Epithelial cell of prostate (primary cell): ENCODE measurements at places on chromosomes 3 and 15.

DNA sequence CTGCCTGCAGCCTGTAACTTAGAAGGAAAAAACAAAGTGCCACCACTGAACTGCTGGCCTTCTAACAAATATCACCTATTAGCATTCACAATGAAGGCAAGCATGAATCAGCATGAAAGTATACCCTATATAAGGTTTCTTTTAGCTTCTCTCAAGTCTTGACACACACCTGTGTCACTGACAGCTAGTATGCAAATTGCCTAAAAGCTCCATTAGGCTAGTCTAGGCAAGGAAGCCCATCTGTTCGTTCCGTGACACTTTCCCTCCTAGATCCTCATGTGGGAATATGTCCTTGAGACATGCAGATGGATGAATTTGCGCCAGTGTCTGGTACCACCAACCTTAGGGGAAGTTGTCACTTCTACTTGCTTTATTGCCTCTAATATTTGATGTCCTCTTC is 129.3 kb downstream of the RBMS3 start:
- DNase-seq, result peak; percentile 6

DNA sequence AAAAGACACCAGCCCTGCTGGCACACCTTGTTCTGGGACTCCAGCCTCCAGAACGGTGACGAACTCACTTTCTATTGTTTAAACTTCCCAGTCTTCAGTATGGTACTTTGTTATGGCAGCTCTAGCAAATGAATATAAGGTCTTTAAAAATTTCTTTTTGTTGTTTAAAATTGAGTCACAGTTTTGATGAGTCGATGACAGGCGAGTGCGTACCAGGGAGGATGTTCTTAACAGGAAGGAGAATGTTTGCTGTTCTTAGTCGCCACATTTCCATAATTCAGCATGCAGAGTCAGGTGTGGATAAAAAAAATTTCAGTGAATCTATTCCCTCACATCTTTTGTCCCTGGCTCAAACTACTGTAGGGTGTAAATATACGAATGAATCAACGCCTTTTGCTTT is 12.4 kb downstream of the DNASE1L3 start:
- no peak for DNase-seq

DNA sequence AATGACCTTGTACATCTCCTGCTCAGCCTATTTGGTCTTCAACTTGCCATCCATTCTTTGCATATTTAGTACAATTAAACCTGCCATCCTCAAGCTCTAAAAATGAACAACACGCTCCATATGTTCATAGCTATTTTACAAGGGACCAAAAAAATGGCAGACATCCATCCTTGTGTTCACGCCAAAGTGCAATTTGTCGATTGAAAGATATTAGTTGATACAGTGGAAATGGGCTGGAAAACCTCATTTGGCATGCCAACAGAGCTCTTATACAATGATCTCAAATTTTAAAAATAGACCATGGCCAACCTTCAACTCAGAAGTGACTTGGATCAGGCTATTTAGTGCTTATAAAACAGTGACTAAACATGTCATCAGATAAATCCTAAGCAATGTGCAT is 413.6 kb upstream of the ARL6 start:
- no peak for DNase-seq

DNA sequence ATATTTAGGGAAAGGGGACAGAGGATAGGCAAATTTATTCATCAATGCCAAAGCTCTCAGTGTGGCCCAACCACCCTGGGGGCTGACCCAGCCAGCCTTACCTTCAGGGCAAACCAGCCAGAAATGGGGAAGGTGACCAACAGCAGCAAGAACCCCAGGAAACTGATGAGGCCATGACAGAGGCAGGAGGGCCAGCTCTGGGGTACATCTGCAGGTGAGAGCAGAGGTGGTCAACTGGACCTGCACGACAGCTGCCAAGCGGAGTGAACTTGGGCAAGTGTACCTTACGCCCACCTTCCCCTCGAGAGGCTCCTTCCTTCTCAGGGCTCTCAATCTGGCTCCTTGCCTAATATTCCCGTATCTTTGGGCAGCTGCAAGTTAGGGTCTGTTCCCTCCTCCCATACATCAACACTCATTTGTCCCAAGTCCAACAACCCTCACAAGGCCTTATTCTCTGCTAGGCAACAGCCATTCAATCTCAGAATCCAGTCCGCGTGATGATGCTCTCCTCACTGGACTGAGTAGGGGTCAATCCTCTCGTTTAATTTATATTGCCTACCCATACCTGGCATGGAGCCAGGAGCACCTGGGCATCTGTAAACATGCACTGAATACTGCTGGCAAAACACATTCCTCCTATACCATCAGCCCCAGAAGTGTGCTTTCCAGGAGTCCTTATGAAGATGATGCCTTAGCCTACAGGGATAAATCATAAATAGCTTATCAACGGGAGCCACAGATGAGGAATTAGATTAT is 1.7 kb downstream of the STOML1 start:
- no peak for DNase-seq

GRCh38 chr3:194489736-194490612 is 3.2 kb upstream of the ATP13A3 start:
- no peak for DNase-seq

- no peak for DNase-seq
Measured at GRCh38 chr3:181755959-181756358, 44.2 kb downstream of the SOX2 start.

DNA sequence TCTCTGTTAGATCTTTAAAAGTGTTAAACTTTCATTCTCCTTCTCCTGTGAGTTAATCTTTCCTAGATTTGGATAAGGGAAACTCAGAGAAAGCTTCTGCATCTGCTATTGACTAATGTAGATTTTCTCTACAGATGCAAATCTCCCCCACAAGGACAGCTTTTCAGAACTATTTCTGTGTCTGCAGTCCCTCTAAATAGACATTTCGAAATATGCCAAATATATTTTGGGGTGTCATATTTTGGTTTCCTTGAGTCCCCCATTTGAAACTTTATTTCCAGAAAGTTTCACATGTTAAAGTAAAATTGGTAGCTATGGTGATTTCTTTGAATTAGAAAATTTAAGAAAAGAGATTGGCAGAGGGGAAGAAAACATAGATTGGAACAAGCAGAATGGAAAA is 852.3 kb upstream of the ALCAM start:
- no peak for DNase-seq

DNA sequence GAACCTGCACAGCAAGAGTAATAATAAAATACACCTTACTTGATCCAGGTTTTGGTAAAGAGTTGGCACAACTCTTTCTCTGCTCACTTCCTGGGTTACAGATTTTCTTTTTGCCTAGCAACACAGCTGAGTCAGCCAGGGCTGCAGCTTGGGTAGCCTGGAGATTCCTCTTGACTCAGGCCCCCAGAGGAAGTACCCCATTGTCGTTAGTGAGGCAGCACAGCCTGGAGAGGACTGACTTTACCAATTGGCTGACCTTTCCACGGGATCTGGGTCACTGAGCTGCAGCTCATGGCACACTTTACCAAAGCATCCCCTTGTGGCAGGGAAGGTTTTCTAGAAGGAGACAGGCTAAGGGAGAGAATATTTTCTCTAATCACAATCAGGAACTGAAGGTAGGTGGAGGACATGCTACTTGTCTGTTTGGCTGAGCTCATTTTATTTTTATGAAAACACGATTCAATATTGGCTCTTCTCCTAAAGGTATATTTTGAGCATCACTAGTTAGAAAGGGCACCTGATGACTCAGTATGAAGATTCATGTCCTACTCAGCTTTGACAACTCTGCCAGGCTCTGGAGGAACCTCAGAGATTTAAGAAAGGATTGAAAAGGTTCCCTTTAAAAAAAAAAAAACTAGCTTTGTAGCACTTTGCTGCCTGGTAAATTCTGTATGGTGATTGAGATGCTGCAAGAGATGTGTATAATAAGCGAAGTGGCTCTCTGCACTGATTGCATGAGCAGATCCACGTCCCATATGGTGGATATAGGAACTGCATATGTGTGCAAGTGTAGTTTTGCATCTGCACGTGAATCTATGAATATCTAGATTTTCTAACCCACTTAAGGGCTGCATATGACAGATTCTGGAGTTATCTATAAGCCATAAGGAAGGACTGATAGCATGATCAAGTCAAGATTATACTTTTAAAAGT is 124.8 kb downstream of the CHDH start:
- no peak for DNase-seq

DNA sequence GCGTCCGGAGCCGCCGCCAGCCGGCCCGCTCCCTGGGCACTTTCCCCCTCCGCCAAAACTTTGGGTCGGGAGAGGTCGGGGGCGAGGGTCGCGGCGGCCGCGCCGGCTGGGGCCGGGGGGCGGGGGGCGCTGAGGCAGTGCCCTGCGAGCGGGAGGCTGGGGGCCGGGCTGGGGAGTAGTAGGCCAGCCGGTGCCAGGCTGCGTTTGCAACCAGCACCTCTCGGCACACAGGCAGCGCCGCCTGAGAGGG is 452 bp downstream of the BBX start:
- no peak for DNase-seq

- no peak for DNase-seq
Measured at GRCh38 chr3:66803721-66804695, 194.1 kb upstream of the KBTBD8 start.
